ENCODE measurements at places on chromosomes 7 and 10. TPM values are rescaled to one million over a fixed set of nuclear protein-coding genes. Genes with fewer than 3 reads are reported as not detected.

The CYREN gene
- total RNA-seq = 93.9 TPM

The MEOX2 gene
- total RNA-seq = not detected

The FAM180A gene
- not detected for total RNA-seq

The SYT15 gene
- 0.65 TPM for total RNA-seq

The SHTN1 gene
- 18.6 TPM for total RNA-seq

The SAMD9L gene
- 0.44 TPM for total RNA-seq

The CPXM2 gene
- not detected for total RNA-seq

The ANXA8 gene
- total RNA-seq = not detected

Measured in K562 (cell line).